Stimulated activated CD4-positive, alpha-beta T cell treated with anti-CD3 and anti-CD28 coated beads, TNF-alpha, amount 100 ng/mL, for 4 hours (primary cell): ENCODE measurements at places on chromosomes 4 and X.

DNA sequence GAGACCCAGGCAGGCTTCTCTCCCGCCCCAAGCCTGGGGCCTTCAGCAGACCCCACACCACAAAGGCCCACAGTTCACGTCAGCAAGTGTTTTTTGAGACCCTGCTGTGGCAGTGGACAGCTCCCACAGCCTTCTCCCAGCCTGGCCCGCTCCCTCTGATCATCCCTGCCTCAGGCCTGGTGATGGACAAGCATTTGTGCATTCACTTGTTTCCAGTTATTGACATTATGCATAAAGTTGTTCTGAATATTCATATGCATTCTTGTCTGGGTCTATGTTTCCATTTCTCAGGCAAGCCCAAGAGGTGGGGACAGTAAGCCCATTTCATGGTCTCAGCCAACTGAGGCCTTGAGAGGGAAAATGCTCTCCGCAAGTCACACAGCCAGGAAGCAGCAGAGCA is 14.7 kb downstream of the TRO start:
- no peak for DNase-seq

GRCh38 chrX:34790026-34790425 is 132.9 kb upstream of the TMEM47 start:
- DNase-seq: no peak

DNA sequence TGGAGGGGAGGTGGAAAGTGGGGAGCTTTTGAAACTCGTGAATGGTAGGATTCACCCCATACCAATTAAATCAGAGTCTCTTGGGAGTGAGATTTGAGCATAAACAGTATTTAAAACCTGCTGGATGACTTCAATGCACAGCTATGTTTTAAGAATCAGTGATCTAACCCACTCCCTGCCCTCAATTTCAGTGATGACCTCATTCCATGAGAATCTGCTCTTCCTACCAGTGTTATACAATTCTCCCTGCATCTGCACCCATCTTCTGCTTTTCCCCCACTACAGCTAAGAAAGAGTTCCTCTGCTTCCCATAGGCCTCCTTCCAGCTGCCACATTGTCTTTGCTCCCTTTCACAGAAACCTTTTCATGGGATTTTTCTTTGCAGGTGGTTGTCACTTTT is 18.3 kb upstream of the H2AZ1 start:
- no peak for DNase-seq

DNA sequence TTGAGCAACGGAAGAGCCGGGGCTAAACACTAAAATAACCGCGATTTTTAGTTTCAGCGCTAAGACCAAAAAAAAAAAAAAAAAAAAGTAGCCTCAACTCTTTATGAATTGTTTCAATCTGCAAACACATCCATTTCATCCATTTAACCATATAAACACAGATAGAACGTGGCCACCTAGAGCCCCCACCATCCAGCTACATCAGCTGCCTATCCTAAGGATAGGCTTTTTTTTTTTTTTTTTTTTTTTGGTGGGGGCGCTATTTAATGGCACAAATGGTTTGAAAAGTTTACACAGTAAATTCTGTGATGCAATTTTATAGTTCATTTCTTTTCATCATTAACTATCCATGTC is 492 bp upstream of the HDAC8 start:
- no peak for DNase-seq

- no peak for DNase-seq
Measured at GRCh38 chrX:118637997-118638396, 89.4 kb upstream of the IL13RA1 start.
